ENCODE measurements at places on chromosomes 7 and 10. TPM values are rescaled to one million over a fixed set of nuclear protein-coding genes. Genes with fewer than 3 reads are reported as not detected.

Gene MCM10
- not detected for total RNA-seq

Gene HIF1AN
- 9.0 TPM for total RNA-seq

Gene SHTN1
- total RNA-seq = 5.0 TPM

Gene TMEM270
- not detected for total RNA-seq

GRCh38 chr7:150737265-150738055, at the start of gene GIMAP5:
GIMAP5 (plus strand) TSS chr7:150737418; CDS start chr7:150740885, 3,467 bp downstream.
- ATAC-seq = peak; percentile 47

DNA sequence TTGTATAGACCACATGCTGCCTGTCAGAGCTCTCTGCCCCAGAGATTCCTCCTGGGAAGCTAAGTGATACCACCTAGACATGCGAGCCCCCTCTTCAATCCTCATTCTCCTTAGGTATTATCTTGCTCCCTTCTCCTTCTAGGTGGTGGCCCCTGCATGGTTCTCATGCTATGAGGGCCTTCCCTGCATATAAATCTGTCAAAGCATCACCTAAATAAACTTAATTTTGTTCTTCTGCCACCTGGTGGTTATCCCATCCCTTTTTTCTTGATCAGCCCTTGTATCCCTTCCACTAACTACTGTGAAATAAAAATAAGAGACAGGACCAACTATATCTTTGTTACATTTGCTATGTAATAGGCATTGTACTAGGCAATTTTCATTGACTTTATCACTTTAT, 242.1 kb downstream of the CDC14C start:
- ATAC-seq = no peak

GRCh38 chr7:106220307-106220706, 64.5 kb downstream of the NAMPT start:
- no peak for ATAC-seq

GRCh38 chr7:107922886-107923285, 31.9 kb downstream of the DLD start:
- ATAC-seq = peak; percentile 50

GRCh38 chr7:87316097-87316700, 29.3 kb upstream of the CROT start:
- no peak for ATAC-seq
